ENCODE measurements at places on chromosomes 6 and 20. TPM values are rescaled to one million over a fixed set of nuclear protein-coding genes. Genes with fewer than 3 reads are reported as not detected.
A peak's percentile ranks its signal among the peaks of the same experiment; 100 is the strongest.

- no peak overlapping the region for H3K4me3 ChIP-seq
- no peaks in the 10 kb centered on the region for H3K27me3 ChIP-seq
- no peak for DNase-seq
- H3K27ac ChIP-seq = no peak overlapping the region
These were observed 311.9 kb upstream of the JARID2 start for GRCh38 chr6:14934013-14934412.

DNA sequence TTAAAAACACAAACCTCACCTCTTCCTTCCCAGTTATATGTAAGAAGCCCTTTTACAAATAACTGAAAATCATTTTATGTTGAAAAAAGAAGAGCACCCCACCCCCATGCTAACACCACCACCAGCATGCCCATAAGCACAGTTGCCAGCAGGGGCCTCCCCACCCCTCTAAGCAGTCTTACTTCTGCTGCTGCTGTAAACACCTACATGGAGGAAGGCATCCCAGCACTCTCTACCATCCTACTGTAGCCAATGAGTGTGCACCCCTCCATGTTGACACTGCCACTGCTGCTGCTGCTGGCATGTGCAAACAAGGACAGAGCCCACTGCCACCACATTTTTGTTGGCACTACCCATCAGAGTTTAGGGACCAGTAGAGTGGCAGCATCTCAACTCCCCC, 49.6 kb upstream of the PHIP start:
- H3K4me3 ChIP-seq = no peak overlapping the region
- H3K27ac ChIP-seq = no peak overlapping the region
- no peak for DNase-seq
- no peaks in the 10 kb centered on the region for H3K4me1 ChIP-seq

Gene NFATC2
- total RNA-seq = 64.9 TPM

DNA sequence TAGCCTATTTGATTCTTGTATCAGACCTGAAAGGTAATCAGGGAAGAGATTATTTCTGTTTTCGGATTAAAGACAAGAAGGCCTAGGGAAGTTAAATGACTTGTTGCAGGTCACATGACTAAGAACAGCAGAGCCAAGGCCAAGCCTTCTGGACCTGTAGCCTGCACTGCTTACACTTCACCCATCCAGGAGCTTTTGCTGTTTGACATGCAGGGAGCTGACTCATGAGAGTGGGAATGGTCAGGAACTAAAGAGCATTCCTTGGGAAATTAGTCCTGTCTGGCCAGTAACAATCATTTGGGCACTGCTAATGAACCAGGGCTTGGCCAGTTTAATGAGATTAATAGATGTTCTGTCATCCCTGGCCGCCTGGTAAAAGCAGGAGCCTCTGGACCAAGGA, 46.8 kb downstream of the EIF2S2 start:
- peaks cover 29% of the 10 kb centered on the region for H3K4me1 ChIP-seq
- no peak for DNase-seq
- H3K27me3 ChIP-seq = no peaks in the 10 kb centered on the region
- no peak overlapping the region for H3K4me3 ChIP-seq

Gene TNFAIP3
- 165 TPM for total RNA-seq

Gene IYD
- total RNA-seq = not detected

DNA sequence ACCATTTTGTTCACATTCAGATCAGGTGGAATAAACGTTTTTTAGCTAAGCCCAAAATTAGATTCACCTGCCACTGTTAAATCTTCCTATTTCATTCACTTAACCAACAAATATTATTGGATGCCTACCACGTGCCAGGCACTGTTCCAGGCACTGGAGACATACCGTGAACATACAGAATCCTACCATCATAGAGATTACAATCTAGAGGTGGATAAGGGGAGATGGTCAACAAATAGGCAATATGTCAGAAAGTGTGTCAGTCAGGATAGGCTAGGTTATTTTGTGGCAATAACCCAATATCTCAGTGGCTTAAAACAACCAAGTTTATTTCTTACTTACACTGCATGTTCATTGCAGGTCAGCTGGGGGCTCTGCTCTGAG, 58.7 kb upstream of the REV3L start:
- no peaks in the 10 kb centered on the region for H3K27me3 ChIP-seq
- no peak for DNase-seq
- no peak overlapping the region for H3K4me3 ChIP-seq
- H3K27ac ChIP-seq = no peak overlapping the region
- peaks cover 4% of the 10 kb centered on the region for H3K4me1 ChIP-seq

DNA sequence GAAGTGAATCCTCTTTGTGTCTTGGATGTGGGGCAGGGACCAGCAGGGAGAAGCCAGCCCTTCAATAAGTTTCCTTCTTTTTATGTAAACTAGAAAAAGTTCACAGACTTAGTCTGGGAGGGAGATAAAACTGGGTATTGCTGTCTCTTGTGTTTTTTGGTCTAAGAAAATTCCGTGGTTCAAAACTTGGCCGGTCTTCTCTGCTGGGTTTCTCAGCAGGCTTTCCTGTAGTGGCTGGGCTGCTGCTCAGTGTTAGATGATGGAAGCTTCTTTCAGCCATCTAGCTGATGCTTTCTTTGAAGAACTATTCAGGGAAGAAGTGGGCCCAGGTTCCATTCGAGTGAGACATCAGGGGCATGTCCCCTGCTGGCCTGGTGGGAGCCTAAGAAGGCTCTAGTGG, 70.7 kb upstream of the SCP2D1 start:
- no peak overlapping the region for H3K4me3 ChIP-seq
- no peak overlapping the region for H3K27ac ChIP-seq
- no peak for DNase-seq
- peaks cover 13% of the 10 kb centered on the region for H3K4me1 ChIP-seq

Gene RMND1
- 17.5 TPM for total RNA-seq

Gene BMP7
- not detected for total RNA-seq

DNA sequence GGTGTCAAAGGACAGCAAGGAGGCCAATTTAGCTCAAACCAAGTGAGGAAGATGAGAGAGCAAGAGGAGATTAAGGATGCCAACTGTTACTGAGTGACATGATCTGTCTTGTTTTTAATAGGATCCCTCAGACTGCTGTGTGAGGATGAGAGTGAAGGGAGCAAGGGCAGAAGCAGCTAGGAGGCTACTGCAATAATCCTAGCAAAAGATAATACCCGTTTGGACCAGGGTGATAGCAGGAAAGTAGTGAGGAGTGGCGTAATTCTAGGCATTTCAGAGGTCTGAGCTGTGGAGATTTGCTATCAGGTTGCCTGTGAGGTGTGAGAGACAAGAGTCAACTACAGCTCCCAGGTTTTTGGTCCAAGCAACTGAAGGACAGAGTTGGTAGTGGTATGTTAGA, 14.7 kb downstream of the UBE2V1 start:
- no peak overlapping the region for H3K27ac ChIP-seq
- no peaks in the 10 kb centered on the region for H3K27me3 ChIP-seq
- H3K4me3 ChIP-seq = no peak overlapping the region
- DNase-seq = no peak

DNA sequence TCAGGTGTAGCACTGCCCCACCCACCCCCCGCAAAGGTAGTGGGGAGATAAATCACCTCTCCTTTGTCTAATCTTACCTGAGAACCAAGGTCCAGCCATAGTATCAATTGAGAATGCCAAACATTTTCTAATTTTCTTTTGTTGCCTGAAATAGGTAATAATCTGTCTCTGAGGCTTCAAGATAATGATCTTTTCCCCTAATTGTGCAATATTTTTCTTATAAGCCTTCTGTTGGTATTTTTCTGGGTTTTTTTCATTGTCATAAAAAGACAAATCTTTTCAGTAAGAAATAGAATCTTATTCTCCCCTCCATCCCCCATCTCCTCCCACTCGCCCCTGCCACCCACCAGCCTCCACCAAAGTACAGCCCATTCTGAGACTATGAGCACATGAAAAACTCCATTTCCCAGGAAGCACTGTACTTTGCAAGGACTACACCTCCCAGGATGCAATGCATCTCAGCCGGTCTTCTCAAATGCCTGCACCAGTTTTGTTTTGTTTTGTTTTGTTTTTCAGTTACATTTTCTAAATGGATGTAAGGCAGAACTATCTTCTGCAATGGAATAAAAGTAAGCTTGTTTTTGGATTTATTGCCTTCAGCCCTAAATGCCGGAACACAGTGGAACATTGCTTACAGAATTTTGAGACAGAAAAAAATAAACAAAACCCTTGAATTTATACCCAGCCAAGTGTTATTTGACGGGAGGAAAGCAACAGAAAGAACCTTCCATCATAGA, 268.0 kb downstream of the TFAP2A start:
- no peaks in the 10 kb centered on the region for H3K4me1 ChIP-seq
- H3K27me3 ChIP-seq = no peaks in the 10 kb centered on the region

Gene CFB
- not detected for total RNA-seq

DNA sequence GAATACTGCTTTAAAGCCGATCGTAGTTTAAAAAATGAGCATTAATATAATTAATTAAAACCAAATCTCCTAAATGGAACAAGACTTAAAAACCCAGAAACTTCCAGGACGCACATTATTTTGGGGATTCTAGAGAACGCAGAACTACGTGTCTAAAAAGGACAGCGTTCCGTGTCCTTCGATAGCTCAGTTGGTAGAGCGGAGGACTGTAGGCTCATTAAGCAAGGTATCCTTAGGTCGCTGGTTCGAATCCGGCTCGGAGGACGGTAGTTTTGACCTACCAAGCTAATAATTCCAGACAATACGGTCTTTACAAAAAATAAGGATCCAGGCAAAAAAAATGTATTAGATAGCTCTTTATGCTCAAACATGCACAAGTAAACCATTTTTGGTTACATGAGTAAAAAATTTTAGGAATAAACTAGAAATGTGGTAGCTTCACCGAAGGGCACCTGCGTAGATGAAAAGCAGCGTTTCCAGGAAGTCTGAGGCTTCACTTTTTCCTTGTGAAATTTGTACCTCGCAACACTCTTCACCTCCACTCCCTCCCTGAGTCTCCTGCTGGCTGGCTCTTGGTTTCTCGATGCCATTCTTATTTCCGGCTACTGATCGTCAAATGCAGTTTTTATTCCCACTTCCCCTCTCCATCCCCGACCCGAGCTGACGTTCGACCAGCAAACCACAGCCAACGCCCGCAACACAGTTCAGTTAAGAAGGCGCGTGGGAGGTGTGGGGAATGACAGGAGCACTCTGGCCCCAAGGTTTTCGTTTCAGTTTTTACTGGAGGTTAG, 19.6 kb upstream of the ABT1 start:
- no peaks in the 10 kb centered on the region for H3K27me3 ChIP-seq
- peaks cover 18% of the 10 kb centered on the region for H3K4me1 ChIP-seq
- peak overlapping the region; percentile 38 for H3K4me3 ChIP-seq

- no peak for DNase-seq
- H3K36me3 ChIP-seq = no peaks in the 10 kb centered on the region
- peaks cover 8% of the 10 kb centered on the region for H3K4me1 ChIP-seq
- H3K4me3 ChIP-seq = no peak overlapping the region
- H3K27me3 ChIP-seq = peaks cover 20% of the 10 kb centered on the region
- H3K27ac ChIP-seq = no peak overlapping the region
These were observed 4.7 kb upstream of the SULF2 start for GRCh38 chr20:47789764-47790579.

DNA sequence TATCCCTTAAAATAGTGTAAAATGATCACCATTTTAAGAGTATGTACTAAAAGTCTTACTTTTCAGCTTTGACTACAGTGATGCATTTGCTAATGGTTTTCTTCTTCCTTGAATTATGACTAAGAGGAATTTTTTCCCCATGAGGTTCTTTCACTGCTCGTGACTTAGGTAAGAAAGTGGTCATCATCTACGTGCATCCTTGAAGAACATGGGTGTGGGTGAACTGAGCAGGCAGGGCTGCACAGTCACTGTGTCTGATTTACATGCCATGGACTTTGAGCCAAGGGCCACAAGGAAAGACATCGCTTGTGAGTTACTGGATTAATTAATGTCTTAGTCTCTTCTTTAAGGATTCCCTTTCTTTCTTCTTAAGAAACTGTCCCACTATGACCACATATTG, 33.3 kb downstream of the NQO2 start:
- no peaks in the 10 kb centered on the region for H3K27me3 ChIP-seq
- H3K4me1 ChIP-seq = peaks cover 7% of the 10 kb centered on the region
- DNase-seq = no peak
- H3K4me3 ChIP-seq = no peak overlapping the region
- H3K36me3 ChIP-seq = no peaks in the 10 kb centered on the region

Gene IP6K3
- total RNA-seq = not detected

Gene FABP7
- not detected for total RNA-seq

- H3K4me3 ChIP-seq = no peak overlapping the region
- DNase-seq = no peak
- H3K27ac ChIP-seq = no peak overlapping the region
- H3K4me1 ChIP-seq = no peaks in the 10 kb centered on the region
These were observed 532.0 kb downstream of the BCKDHB start for GRCh38 chr6:80638213-80639055.

GRCh38 chr6:122872311-122872710, 83.3 kb downstream of the SMPDL3A start:
- H3K4me1 ChIP-seq = no peaks in the 10 kb centered on the region
- DNase-seq = no peak
- no peak overlapping the region for H3K27ac ChIP-seq
- no peaks in the 10 kb centered on the region for H3K36me3 ChIP-seq
- H3K27me3 ChIP-seq = no peaks in the 10 kb centered on the region
- no peak overlapping the region for H3K4me3 ChIP-seq

Gene LAMA4
- total RNA-seq = not detected

GRCh38 chr6:39301606-39302005, 12.6 kb downstream of the KCNK17 start:
- no peak overlapping the region for H3K27ac ChIP-seq
- H3K36me3 ChIP-seq = no peaks in the 10 kb centered on the region
- DNase-seq = no peak
- no peak overlapping the region for H3K4me3 ChIP-seq
- H3K4me1 ChIP-seq = no peaks in the 10 kb centered on the region

DNA sequence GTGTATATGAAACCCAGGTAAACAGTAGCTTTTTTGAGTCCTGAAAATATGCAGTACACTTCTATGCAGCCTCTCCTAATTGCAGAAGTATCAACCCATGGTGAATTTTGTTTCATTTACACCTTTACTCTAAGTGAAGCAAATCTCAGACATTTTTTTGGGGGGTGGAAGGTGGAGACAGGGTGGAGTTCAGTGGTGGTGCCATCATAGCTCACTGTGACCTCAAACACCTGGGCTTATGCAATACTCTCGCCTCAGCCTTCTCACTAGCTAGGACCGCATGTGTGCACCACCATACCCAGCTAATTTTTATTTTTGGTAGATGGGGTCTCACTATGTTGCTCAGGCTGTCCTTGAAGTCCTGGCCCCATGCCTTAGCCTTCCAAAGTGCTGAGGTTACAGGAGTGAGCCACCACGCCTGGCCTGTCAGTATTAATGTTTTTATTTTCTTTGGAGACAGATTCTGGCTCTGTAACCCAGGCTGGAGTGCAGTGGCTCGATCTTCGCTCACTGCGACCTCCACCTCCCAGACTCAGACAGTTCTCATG, 80.3 kb downstream of the JARID2 start:
- peaks cover 57% of the 10 kb centered on the region for H3K4me1 ChIP-seq
- no peak for DNase-seq

GRCh38 chr6:18551228-18551627, 164.1 kb downstream of the RNF144B start:
- H3K36me3 ChIP-seq = no peaks in the 10 kb centered on the region
- no peak overlapping the region for H3K27ac ChIP-seq
- H3K4me3 ChIP-seq = no peak overlapping the region
- DNase-seq = no peak
- H3K27me3 ChIP-seq = no peaks in the 10 kb centered on the region

Gene SAMD5
- not detected for total RNA-seq

GRCh38 chr6:37134036-37134395, 35.9 kb upstream of the PIM1 start:
- H3K4me1 ChIP-seq = peaks cover 50% of the 10 kb centered on the region
- no peaks in the 10 kb centered on the region for H3K36me3 ChIP-seq
- no peak overlapping the region for H3K4me3 ChIP-seq

- no peak overlapping the region for H3K27ac ChIP-seq
- no peaks in the 10 kb centered on the region for H3K36me3 ChIP-seq
- H3K4me1 ChIP-seq = no peaks in the 10 kb centered on the region
- no peak overlapping the region for H3K4me3 ChIP-seq
- DNase-seq = no peak
- H3K27me3 ChIP-seq = no peaks in the 10 kb centered on the region
These were observed 163.4 kb upstream of the SLC24A3 start for GRCh38 chr20:19048995-19049501.

All from CD4-positive, alpha-beta memory T cell (primary cell).